ENCODE measurements at places on chromosomes 4 and X. TPM values are rescaled to one million over a fixed set of nuclear protein-coding genes. Genes with fewer than 3 reads are reported as not detected.

The CENPVL1 gene
- not detected for total RNA-seq

The TMSB15A gene
- not detected for total RNA-seq

The SH3RF1 gene
- 0.68 TPM for total RNA-seq

The GEMIN8 gene
- 17.1 TPM for total RNA-seq

The EXOC1L gene
- not detected for total RNA-seq

The ADAM29 gene
- not detected for total RNA-seq

The MND1 gene
- total RNA-seq: 18.8 TPM

The OTUD5 gene
- total RNA-seq: 76.7 TPM

The AFP gene
- not detected for total RNA-seq

The SOWAHB gene
- total RNA-seq: not detected

The EMCN gene
- not detected for total RNA-seq
